Stimulated activated CD8-positive, alpha-beta memory T cell treated with anti-CD3 and anti-CD28 coated beads, Interleukin-15, amount 100 ng/mL, for 24 hours (primary cell): ENCODE measurements at places on chromosomes 2 and 18.

GRCh38 chr2:226477221-226478108 is 322.2 kb downstream of the IRS1 start:
- no peak for DNase-seq

- no peak for DNase-seq
These were observed 75.8 kb downstream of the SPHKAP start for GRCh38 chr2:228105526-228106250.

- no peak for DNase-seq
These were observed 38.5 kb downstream of the PSMG2 start for GRCh38 chr18:12741351-12741750.

- no peak for DNase-seq
These were observed 4.5 kb upstream of the LIMS2 start for GRCh38 chr2:127679680-127680361.

DNA sequence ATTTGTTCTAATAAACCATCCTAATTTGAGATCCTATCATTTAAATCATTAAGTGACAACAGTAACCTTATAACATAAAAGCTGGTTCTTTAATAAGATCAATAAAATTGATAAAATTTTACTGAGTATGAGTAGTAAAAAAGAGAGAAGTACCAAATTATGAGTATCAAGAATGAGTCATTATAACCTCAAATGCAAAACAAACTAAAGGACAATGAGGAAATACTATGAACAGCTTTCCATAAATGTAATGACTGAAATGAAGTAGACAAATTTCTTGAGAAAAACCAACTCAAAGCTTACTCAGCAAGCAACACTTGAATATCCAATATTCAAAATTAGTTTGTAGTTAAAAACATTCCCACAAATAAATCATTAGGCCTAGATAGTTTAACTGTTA is 433.0 kb downstream of the ZEB2 start:
- no peak for DNase-seq

DNA sequence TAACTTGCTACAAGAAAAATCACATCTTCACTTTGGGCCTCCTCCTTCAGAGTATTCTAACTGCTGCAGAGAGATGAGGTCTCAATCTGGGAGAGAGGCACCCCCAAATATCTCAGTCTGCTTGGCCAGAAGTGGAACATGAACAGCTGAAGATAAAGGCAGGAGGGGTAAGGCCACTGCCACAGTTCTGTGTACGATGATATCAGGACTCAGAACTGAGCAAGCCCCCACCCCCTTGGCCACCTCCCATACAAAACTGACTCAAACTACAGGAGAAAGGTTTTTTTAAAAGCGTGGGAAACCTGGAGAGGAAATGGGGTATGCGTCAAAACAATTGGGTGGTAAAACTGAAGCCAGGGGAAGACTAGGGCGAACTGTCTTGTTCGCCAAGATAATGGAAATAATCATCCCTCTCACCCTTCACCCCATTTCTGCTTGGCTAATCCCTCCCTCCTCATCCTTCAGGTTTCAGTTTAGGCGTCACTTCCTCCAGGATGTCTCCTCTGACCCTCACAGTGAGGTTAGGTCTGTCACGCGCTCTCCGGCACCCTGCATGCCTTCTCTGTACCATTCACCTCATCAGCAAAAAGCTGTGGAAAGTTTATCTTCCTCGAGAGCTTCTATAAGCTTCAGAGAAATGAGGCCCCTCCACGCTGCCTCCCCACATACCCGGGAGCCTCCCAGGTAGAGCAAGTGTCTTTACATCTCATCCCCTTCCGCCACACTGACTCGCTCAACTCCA is 64.4 kb downstream of the SFXN5 start:
- DNase-seq = no peak

DNA sequence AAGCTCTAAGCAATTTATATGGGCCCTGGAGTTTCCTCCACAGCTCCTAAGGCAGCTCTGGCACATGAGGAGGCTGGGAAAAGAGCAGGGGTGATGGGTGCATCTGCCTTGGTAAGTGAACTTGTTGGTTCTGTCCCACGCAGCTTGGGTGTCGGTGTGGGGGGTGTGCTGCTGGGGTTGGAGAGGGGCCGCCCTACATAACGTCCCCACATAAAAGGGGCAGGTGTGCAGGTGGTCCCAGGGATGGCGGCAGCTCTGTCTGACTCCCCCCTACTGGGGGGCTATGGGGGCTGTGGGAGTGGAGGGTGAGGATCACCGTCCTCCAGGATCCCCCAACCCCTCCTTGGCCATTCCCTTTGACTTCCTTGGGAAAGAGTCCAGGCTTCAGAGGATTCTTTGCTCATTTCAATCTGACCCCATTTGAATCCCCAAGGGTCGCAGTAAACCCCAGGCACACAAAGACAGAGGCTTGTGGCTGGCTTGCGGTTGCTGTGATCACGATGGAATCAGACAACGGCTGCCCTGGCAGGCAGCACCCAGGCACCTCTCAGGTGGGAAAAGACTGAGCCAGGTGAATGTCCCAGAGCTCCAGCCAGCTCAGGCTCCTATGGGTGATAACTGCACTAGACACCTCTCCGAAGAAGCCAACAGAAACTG is 34.5 kb upstream of the CD8A start:
- no peak for DNase-seq

GRCh38 chr2:33636001-33636400 is 36.9 kb upstream of the FAM98A start:
- no peak for DNase-seq

- no peak for DNase-seq
These were observed 748 bp downstream of the FMNL2 start for GRCh38 chr2:152335726-152336118.

GRCh38 chr2:112486895-112487294 is 4.9 kb downstream of the TTL start:
- no peak for DNase-seq

DNA sequence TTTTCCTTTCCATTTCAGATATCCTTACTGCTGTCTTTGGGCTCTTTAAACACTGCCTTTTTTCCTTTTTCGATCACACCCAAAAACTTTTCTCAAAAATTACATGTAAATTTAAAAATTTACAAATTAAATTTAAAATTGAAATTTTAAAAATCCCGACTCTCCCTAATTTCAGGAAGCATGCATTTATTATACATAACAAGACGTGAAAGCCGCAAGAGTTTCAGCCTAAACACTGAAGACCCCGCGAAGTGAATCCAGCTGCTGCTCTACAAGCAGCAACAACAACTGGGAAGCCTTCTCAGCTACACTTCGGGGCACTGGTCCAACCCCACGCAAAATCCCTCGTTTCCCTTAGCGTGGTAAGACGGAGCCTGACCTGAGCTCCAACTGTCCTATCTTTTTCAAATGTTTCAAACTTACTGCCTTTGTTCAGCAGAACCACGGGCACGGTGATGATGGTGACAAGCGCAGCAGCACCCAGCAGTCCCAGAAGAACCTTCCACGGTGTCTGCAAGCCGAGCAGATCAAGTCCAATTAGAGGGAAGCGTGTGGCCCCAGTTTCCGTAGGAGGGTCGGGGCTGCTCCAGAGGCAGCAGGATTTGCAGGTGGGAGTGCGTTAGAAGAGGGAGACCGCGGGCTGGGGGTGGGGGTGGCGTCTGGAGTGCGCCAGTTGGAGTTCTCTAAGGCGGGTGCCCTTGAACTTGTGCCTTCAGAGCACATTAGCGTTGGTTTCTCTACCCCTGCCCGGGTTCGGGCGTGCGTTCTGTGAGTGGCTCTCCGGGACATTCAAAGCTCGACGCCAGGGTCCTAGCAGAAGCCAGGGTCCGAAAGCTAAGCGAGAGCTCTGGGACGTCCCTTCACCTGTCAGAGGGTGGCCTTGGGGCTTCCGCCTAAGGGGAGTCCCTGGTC is 783 bp downstream of the DPP4 start:
- DNase-seq = no peak

DNA sequence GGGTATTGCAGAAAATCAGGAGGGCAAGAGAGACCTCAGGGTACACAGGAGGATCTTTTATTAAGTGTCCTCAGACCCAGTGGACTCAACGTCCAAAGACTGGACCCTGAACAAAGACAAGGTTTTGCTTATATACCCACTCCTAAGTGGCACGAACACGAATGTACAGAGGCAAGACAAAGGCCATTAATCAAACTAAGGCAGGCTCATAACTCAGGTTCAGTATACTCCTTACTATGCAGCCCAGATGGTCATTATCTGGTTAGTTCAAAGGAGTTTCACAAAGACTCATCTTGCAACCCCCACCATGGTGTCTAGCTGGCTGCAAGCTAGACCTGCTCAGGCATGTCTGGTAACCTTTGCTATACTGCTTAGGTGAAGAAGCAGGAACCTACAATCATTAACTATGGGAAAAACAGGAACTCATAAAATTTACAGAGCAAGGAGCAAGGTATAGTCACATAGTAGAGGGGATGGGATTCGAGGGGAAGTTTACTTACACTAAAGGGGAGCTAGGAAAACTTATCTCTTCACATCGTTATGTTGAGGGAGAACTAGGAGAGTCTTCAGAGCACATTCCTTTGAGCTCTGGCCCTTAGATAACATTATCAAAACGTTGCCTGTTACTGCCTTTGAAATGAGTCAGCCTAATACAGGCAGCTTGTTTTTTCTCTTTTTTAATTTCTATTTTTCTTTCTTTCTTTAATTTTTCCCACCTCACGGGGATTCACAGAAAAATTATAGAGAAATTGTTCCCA is 33.9 kb downstream of the SLC4A3 start:
- no peak for DNase-seq

GRCh38 chr2:5077479-5078089 is 614.6 kb upstream of the SOX11 start:
- DNase-seq = no peak

GRCh38 chr2:121356058-121356640 is 71.1 kb upstream of the TFCP2L1 start:
- no peak for DNase-seq
